ENCODE measurements at places on chromosomes 4 and X. TPM values are rescaled to one million over a fixed set of nuclear protein-coding genes. Genes with fewer than 3 reads are reported as not detected.

DNA sequence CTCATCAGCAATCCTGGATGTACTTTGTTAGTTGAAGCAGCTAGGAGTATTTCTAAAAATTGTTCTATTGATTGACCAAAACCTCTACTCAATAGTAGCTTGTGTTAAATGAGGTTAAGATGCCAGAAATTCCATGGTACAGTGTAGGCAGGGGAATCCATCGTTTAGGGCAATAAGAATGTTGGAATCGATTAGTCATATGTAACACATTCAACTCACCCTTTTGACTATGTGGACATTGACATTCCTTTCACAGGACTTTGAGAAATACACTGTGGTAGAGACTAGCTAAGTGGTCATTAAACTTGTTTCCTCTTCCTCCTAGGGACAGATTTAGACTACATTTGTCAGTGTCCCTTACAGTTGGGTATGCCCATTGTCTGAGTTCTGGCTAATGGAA is 40.2 kb downstream of the KDM5C start:
- DNase-seq, result no peak

GRCh38 chrX:12229986-12230385 is 91.7 kb downstream of the FRMPD4 start:
- no peak for DNase-seq

DNA sequence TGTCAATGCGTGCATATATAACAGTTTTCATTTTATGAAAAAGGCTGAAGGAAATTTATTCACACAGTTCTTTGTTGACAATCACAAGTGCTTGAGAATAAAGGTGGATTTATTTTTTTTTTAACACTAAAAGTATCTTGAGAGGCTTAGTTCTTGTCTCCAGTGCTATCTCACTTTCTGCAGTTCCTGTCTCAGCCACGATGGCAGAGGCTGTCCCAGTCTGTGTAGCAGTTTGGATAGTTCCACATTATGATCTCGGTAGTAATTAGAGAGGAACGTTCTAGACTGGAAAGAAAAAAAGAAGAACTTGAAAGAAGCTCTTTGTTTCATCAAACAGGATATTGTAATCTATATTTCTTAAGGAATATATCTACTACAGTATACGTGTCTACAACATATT is 229.0 kb downstream of the UGT8 start:
- no peak for DNase-seq

DNA sequence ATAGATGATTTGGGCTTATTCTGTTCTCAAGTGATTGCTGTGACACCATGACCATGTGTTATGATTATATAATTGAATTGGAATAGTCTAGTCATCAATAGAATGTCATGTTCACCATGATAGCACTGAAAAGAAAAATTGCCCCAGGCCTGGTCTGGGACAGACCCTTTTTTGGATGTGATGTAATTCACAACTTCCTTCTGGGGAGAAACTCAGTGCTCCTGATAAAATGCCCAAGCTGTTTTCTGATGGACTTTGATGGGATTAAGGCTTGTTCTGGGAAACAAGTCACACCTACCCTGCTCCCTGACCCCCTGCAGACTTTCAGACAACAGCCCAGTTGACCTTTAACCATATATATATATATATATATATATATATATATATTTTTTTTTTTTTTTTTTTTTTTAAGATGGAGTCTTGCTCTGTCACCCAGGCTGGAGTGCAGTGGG is 65.3 kb downstream of the RHOH start:
- no peak for DNase-seq

- DNase-seq, result no peak
Measured at GRCh38 chrX:85808217-85808616, 239.1 kb downstream of the CHM start.

- DNase-seq, result no peak
Measured at GRCh38 chrX:14220386-14220944, 190.8 kb upstream of the GEMIN8 start.

DNA sequence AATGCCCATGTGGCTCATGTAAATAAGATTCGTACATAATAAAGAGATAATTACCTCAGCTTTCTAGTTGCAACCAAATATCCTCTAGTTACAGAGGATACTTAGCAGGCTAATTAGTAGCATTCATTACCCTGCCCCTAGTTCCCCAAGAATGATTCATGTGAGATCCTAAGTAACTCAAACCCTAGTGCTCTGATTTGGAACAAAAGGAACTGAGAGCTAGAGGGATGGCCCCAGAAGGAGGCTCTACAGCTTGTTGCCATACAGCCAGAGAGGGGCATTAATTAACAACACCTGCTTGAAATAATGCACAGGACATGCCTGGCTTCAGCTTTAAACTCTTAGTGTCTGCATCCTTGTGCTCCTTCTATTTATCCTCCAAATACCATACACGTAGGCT is 32.6 kb upstream of the CBR4 start:
- DNase-seq, result no peak

- DNase-seq, result no peak
Measured at GRCh38 chr4:163679189-163679588, 184.7 kb downstream of the TMA16 start.

DNA sequence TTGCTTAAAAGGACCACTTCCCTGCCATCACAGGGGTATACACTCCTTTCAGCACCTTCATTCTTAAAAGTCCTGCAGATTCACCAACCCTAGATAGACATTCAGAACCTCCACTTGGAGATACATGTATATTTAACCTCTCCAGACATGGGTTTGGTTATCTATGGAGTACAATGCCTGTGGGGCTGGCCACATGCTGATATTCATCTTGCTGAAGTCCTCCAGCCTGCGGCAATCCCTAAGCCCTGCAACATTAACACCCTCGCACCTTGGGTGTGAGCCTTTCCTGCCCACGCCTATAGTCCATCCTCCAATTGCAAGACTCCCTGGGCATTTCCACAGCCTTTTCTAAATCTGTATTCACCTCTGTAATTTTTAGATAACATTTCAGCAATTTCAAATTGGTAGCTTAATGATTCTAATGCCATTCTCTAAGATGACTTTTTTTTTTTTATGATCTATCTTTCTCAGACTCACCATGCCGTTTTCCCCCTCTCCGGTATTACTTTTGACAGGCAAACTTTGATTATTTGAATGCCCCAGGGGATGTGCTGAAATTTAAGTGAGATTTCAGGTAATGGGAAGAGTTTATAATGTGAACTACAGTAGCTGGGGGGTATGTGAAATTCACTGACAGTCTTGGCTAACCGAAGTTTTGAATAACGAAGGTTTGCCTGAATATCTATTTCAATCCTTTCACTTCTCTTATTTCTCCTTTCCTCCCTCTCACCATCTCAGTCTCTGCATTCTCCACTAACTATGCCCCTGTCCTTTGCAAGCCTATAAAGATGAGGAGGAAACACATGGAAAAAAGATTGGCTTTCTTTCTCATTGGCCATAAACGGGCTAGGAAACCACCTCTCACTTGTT is 24.1 kb downstream of the CCDC149 start:
- no peak for DNase-seq

DNA sequence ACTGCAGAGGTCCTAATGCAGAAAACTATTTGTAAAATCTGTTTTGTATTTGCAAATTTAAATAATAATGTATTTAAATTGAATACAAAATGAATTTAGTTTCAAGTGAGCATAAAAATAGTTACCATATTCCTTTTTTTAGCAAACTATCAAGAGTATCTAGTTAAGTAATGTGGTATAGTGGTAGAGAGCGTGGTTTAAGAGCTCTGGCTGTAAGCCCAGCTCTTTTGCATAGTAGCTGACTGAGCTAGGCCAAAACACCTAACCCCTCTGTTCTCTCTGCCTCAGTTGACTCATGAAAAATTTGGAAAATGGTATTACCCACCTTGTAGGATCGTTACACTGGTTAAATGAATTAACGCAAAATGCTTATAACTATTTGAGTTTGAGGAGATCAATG is 18.1 kb upstream of the ADAD1 start:
- no peak for DNase-seq

- DNase-seq, result no peak
Measured at GRCh38 chr4:82851885-82852750, 38.8 kb downstream of the SEC31A start.

DNA sequence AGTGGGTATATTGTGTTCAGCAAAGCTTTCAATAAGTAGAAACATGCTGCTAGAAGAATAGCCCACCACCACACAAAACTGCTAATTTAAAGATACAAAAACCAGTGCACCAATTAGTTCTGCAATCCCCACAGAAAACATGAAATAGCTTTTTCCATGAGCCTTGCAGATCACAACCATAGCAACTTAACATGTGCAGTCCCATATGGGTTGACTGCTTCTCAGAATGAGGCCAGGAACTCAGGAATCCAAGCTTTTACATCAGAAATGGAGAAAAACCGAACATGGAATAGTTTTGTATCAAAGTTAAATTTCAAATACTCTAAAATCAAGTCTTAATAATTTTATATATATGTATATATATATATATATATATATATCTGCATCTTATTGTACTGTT is 66.6 kb upstream of the IQCM start:
- no peak for DNase-seq

CLDN34 gene
- total RNA-seq, result not detected

NIPAL1 gene
- total RNA-seq, result 1.7 TPM

ARHGAP24 gene
- 7.0 TPM for total RNA-seq

RNF175 gene
- total RNA-seq, result not detected

Data from T-helper 17 cell (primary cell).